Naive thymus-derived CD4-positive, alpha-beta T cell (primary cell): ENCODE measurements at places on chromosomes 16 and 17. TPM values are rescaled to one million over a fixed set of nuclear protein-coding genes. Genes with fewer than 3 reads are reported as not detected.

GRCh38 chr17:66373944-66374817 is 71.8 kb downstream of the PRKCA start:
- peaks cover 29% of the 10 kb centered on the region for H3K4me1 ChIP-seq
- no peaks in the 10 kb centered on the region for H3K36me3 ChIP-seq
- H3K27me3 ChIP-seq, result no peaks in the 10 kb centered on the region
- DNase-seq, result peak; percentile 45
- H3K27ac ChIP-seq, result peak overlapping the region; percentile 20
- no peak overlapping the region for H3K4me3 ChIP-seq

- H3K36me3 ChIP-seq, result no peaks in the 10 kb centered on the region
- H3K27ac ChIP-seq, result no peak overlapping the region
- H3K27me3 ChIP-seq, result no peaks in the 10 kb centered on the region
- H3K4me1 ChIP-seq, result no peaks in the 10 kb centered on the region
Observed at GRCh38 chr16:66129196-66129595, 237.3 kb upstream of the CDH5 start.

- DNase-seq, result no peak
- no peak overlapping the region for H3K27ac ChIP-seq
- H3K27me3 ChIP-seq, result no peaks in the 10 kb centered on the region
- peaks cover 8% of the 10 kb centered on the region for H3K36me3 ChIP-seq
Observed at GRCh38 chr16:2526135-2526534, 5.1 kb downstream of the CEMP1 start.

- peaks cover 4% of the 10 kb centered on the region for H3K4me1 ChIP-seq
- H3K27ac ChIP-seq, result no peak overlapping the region
- peaks cover 5% of the 10 kb centered on the region for H3K27me3 ChIP-seq
- H3K36me3 ChIP-seq, result no peaks in the 10 kb centered on the region
Observed at GRCh38 chr17:8005357-8005756, 2.9 kb downstream of the GUCY2D start.

DNA sequence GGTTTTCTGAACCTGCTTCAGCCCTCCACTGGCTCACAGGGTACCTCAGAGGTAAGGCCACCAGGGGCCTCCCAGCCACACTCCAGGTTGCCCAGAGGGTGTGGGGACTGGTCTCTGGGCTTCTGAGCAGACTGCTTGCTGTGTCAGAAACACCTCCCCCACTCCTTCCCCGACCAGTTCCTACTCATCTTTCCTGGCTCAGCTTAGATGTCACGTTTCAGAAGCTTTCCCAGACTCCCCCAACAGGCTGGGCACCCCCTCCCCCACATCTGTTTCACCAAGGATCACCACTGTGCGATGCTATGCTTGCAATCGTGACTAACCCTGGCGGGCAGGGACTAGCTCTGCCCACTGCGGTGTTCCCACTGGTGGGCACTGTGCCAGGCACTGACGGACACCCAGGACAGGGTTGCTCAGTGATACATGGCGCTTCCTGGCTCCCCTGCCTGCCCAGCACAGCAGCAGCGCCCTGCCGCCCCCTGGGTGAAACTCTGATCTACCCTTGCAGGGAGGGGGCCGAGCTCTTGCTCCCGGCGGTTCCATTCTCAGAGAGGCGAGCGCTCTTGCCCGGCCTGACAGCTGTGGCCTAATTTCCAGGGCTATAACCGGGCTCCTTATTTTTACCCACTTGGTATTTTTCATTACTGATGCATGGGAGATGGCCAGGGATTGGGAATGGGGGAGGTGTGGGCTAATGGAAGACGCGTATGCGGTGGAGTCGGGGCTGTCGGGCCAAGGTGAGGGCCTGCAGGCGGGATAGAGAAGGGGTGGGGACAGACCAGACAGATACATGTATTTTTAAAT is 29.4 kb upstream of the MTSS2 start:
- H3K27ac ChIP-seq, result no peak overlapping the region
- no peaks in the 10 kb centered on the region for H3K27me3 ChIP-seq
- H3K4me1 ChIP-seq, result no peaks in the 10 kb centered on the region
- H3K36me3 ChIP-seq, result peaks cover 34% of the 10 kb centered on the region

GRCh38 chr17:29757788-29758187 is 135.1 kb upstream of the CORO6 start:
- H3K27me3 ChIP-seq, result no peaks in the 10 kb centered on the region
- H3K36me3 ChIP-seq, result no peaks in the 10 kb centered on the region
- peak overlapping the region; percentile 28 for H3K4me3 ChIP-seq
- H3K4me1 ChIP-seq, result peaks cover 29% of the 10 kb centered on the region

- H3K27me3 ChIP-seq, result no peaks in the 10 kb centered on the region
- peaks cover 25% of the 10 kb centered on the region for H3K4me1 ChIP-seq
- peaks cover 40% of the 10 kb centered on the region for H3K36me3 ChIP-seq
- H3K27ac ChIP-seq, result peak overlapping the region; percentile 87
- peak overlapping the region; percentile 94 for H3K4me3 ChIP-seq
- peak; percentile 76 for DNase-seq
Observed at GRCh38 chr17:7393613-7394451, 493 bp downstream of the PLSCR3 start.

DNA sequence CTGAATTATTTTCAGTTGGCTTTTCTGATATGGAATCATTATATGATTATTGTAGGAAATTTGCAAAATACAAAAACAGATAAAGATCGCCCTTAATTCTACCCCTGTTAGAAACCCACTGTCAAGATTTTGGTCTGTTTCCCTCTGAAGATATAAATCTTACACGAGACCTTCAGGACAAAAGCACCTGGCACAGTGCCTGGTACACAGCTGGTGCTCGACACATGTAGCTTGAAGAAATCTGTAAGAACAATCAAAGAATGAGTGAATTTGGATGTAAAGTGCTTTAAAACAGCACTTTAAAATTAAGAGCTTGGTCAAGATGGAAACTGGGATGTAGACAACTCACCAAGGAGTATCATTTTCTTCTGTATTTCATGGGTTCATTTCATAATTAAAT is 181.1 kb downstream of the C16orf78 start:
- no peaks in the 10 kb centered on the region for H3K27me3 ChIP-seq
- H3K36me3 ChIP-seq, result no peaks in the 10 kb centered on the region
- DNase-seq, result no peak
- H3K27ac ChIP-seq, result no peak overlapping the region
- no peaks in the 10 kb centered on the region for H3K4me1 ChIP-seq

- no peaks in the 10 kb centered on the region for H3K36me3 ChIP-seq
- H3K4me3 ChIP-seq, result no peak overlapping the region
- H3K27me3 ChIP-seq, result no peaks in the 10 kb centered on the region
- no peaks in the 10 kb centered on the region for H3K4me1 ChIP-seq
- DNase-seq, result no peak
- no peak overlapping the region for H3K27ac ChIP-seq
Observed at GRCh38 chr16:69858191-69859104, 92.7 kb upstream of the CLEC18A start.

DNA sequence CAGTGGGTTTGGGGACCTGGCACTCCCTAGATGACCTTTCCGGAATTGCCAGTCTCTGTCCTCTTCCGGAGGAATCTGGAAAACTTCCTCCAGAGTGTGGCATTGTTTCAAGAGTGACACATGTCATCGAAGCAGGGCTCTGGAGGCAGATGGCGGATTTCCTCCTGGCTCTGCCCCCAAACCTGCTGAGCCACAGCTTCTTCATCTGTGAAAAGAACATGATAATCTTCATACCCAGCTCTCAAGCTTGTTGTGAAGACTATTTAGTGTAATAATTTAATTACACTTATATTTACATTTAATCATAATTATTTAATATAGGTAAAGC is 19.7 kb upstream of the TEX2 start:
- no peak for DNase-seq
- no peaks in the 10 kb centered on the region for H3K36me3 ChIP-seq
- no peak overlapping the region for H3K4me3 ChIP-seq
- H3K4me1 ChIP-seq, result peaks cover 5% of the 10 kb centered on the region
- H3K27ac ChIP-seq, result no peak overlapping the region
- H3K27me3 ChIP-seq, result no peaks in the 10 kb centered on the region

- no peak overlapping the region for H3K27ac ChIP-seq
- H3K27me3 ChIP-seq, result no peaks in the 10 kb centered on the region
- no peaks in the 10 kb centered on the region for H3K36me3 ChIP-seq
- H3K4me3 ChIP-seq, result no peak overlapping the region
- no peak for DNase-seq
- H3K4me1 ChIP-seq, result no peaks in the 10 kb centered on the region
Observed at GRCh38 chr17:27558842-27559505, 72.0 kb upstream of the LGALS9 start.

GRCh38 chr17:77647531-77647930 is 311.0 kb upstream of the TNRC6C start:
- no peak overlapping the region for H3K4me3 ChIP-seq
- no peaks in the 10 kb centered on the region for H3K27me3 ChIP-seq
- peaks cover 21% of the 10 kb centered on the region for H3K4me1 ChIP-seq
- no peak for DNase-seq

- no peaks in the 10 kb centered on the region for H3K27me3 ChIP-seq
- H3K36me3 ChIP-seq, result no peaks in the 10 kb centered on the region
- no peak overlapping the region for H3K27ac ChIP-seq
- no peaks in the 10 kb centered on the region for H3K4me1 ChIP-seq
- no peak overlapping the region for H3K4me3 ChIP-seq
- DNase-seq, result no peak
Observed at GRCh38 chr16:5523829-5524228, 426.2 kb upstream of the EEF2KMT start.

DNA sequence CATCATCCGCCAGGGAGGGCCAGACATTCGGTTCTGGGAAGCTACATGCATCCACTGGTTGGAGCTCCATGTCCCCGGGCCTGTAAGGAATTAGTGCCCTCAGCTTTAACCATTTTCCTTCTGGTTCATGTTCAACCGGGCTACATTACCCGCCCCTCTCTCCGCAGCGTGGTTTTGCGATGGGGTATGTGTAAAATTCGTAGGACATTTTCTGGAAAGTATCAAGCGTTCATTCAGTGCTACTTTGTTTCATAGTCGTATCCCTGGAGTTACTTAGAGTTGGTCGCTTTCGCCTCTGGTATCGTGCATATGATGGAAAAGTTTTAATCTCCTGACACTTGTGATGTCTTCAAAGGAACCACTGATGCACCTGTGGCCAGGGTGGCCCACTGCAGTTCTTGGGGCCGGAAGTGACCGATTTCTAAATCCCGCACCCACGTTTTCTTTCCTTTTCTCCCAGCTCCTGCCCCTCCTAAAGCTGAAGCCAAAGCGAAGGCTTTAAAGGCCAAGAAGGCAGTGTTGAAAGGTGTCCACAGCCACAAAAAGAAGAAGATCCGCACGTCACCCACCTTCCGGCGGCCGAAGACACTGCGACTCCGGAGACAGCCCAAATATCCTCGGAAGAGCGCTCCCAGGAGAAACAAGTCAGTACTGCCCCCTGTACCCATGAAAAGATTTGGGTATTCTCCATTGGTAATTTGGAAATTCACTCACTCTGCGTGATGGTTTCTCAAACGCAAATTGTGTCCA is 637 bp downstream of the RPL23A start:
- peak overlapping the region; percentile 82 for H3K4me3 ChIP-seq
- no peak for DNase-seq
- H3K4me1 ChIP-seq, result peaks cover 31% of the 10 kb centered on the region
- H3K27ac ChIP-seq, result peak overlapping the region; percentile 82
- H3K27me3 ChIP-seq, result no peaks in the 10 kb centered on the region

The MPP2 gene
- total RNA-seq, result 3.7 TPM

The RNF227 gene
- total RNA-seq, result 6.9 TPM

The NPIPA2 gene
- total RNA-seq, result 12.4 TPM

The CES3 gene
- total RNA-seq, result 0.93 TPM

The ANKRD13B gene
- total RNA-seq, result 0.70 TPM
